8988T (cell line): ENCODE measurements at places on chromosomes 5 and 9.

DNA sequence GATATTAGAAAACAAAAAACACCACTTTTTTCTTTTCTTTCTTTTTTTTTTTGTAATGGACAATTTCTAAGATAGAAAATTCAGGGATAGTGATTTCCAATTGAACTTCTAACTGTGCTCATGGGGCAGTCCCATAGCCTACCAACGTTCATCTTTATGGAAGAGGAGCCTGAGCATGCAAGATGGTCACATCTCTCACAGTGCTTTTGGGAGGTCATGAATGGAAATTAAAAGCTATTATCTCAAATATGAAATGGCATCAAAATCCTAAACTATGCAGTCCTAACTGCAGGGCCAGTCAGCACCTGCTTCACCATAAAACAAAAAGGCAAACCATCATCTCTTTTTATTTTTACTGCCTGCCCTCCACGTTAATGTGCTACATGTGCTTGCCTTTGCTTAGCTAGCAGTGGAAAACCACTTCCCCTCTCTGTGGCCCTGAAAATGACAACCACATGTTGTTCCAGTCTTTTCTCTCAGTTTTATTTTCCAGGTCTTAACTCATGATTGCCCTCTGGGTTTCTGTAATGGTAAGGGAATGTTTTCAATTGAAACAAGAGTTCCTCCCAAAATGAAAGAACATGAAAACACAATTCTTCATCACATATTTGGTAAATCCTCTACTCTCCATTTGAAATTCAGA lies 16.7 kb downstream of the IFNB1 start:
- no peak for DNase-seq

DNA sequence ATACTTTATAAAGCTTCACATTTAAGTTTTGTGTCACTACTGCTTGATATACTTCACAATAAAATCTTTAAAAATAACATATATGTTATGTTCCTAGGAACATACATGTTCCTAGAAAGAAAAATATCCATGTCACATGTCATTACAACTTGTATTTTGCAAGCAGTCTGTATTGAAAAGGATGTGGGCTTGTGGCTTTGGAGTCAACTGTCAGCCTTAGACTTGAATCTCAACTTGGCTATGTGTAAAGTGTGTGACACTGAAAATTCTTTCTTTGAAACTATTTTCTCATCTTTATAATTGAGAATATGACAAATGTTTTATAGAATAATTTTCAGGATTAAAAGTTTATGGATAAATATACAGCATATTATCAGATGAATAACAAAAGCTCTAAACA lies 273.1 kb downstream of the KIAA0825 start:
- DNase-seq: no peak

DNA sequence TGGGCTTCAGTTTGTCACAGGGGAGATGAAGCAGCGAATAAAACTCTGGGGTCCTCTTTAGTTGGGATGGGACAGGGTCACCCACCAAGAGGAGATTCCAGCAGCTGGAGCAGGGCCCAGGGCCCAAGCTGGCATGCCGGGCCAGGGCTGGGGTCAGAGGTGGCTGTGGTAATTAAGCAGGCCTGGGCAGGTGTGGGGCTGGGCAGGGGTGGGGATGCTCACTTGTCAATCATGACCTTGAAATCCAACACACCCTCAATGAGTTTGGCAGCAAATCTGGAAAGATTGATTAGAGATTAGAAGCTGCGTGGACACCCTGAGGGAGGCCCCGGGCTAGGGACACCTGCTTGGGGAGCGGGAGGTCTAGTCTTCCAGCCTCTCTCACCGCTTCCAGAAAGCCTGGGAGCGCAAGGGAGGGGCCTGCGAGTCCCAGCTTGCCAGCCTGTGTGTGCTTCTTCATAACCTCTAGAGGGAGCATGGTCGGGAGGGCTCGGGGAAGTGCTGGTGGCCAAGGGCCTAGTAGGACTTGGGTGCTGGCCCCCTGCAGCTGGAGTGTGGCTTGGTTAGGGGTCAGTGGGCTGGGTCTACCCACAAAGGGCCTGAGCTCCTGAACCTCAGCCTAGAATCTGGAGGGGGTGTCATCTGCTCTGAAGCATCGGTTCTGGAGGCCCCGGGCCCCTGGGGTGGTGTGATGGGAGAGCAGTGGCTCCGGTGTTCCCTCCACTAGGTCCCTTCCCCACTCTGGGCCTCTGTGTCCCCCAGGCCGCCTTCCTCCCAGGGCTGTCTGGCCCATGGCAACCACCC lies 7.6 kb downstream of the CRAT start:
- peak; percentile 89 for DNase-seq

DNA sequence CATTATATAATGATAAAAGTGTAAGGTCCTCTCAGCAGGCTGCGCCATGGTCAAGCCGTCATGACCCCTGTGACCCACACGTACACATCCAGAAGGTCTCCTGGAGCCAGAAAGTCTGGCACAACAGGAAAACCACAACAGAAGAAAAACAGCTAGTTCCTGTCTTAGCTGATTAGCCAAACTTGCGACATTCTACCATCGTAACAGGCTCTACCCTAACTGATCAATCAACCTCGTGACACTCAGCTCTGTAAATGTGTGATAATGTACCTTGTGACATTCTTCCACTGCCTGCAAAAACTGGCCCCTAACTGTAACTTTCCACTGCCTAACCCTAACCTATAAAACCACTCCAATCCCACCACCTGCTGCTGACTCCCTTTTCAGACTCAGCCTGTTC lies 316.4 kb upstream of the TUSC1 start:
- DNase-seq: no peak

DNA sequence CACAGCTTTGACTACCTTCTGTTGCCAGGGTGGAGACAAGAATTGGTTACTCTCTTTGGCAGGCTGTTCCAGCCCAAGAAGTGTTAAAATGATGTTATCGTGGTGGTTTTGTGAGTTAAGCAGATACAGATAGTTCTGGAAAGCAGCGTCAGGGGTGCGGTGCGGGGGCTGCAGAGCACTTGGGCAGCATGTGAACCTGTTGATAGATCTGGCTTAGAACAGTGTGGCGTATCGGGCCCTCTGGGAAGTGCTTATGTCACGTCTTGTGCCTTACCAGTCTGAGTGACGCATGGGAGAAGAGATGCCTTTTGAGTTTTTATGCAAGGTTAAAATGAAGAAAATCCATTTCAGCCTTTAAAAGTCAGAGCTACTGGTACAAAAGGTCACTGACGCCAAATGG lies 152.5 kb downstream of the PRKACG start:
- DNase-seq: no peak

DNA sequence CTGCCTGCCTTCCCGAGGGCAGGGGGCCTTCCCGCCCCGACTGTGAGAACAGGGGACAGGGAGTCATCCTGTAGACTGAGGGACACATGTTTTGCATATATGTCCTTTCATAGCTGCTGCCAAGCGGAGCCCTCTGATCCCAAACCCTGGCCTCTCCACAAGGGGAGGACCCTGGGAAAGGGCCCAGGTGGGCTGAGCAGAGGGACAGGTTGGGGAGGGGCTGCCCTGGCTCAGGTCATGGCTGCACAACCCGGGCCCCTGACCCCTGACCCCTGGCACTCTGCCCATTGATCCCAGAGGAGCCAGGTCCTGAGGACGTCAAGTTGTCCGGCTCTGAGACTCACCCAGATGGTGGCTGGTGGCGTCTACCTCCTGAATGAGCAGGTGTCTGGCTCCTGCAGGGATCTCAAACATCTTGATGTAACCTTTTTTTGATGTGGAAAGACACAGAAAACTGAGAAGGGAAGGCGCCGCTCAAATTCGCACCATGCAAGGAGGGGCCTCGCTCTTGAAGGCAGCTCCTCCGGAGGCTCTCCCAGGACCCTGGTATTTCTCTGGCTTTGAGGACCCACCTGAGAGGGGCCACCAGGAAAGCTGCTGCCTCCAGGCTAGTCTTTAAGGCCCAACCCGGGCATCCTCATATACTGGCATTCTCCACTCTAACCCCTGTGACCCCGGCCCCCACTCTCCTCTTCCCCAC lies 71.9 kb downstream of the ZNF354C start:
- DNase-seq: no peak

- DNase-seq: no peak
Observed at GRCh38 chr5:145854651-145855258, 18.1 kb downstream of the GRXCR2 start.

- no peak for DNase-seq
Observed at GRCh38 chr9:128206916-128207910, 4.0 kb downstream of the DNM1 start.

DNA sequence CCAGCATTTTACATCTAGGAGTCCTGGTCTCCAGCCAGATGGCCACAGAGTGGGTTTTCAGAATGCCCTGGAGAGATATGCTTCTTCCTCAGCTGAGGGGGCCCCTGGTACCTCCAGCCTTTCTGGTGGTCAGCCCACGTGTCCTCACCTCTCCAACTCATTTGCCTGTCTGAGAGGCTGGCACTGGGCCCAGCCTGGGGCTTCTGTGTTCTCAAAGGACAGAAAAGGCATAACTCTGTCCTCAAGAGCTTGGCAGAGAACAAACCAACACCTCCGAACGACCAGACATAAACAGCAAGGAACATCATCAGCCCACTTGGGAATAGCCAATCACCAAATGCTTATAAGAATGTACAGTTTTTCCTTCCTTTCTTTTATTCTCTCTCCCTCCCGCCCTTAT lies 17.1 kb downstream of the ENG start:
- no peak for DNase-seq

- no peak for DNase-seq
Observed at GRCh38 chr5:38515092-38515491, 41.4 kb downstream of the LIFR start.

- peak; percentile 74 for DNase-seq
Observed at GRCh38 chr5:757931-758697, 26.4 kb downstream of the ZDHHC11B start.

- DNase-seq: no peak
Observed at GRCh38 chr5:156846914-156847313, 3.2 kb upstream of the PPP1R2B start.

DNA sequence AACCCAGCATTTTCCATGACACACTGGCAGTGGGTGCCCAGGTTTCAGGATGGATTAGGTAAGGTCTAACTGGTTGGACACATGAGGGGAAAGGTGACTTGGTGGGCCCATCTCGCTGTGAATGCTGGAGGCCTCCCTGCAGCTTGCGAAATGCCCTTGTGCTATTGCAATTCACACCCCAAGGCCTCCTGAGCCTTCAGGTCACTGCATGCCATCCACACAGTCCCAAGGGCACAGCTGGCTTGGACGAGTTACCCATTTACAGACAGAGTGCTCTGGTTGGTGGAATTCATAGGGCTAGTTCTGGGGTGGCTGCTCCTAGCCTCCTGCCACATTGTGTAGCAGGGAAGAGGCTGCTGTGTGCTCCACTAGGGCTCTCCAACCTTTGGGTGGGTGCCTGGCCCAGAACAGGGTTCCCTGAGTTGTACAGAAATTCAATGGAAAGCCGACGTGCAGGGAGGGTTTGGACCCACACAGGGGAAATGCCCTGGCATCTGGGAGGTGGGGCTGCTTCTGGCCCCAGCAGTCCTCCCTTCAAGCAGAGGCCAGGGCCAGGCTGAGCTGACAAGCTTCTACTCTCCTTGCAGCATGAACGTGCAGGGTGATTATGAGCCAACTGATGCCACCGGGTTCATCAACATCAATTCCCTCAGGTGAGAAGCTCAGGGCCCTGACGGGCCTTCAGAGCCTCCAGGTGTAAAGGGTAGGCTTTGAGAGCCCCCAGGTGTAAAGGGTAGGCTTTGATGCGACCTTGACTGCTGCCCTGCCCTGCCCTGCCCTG lies 54.3 kb downstream of the ASS1 start:
- DNase-seq: no peak

GRCh38 chr5:32358611-32359010 lies 45.9 kb upstream of the MTMR12 start:
- no peak for DNase-seq

GRCh38 chr5:168311061-168311566 lies 19.7 kb downstream of the WWC1 start:
- DNase-seq: no peak

DNA sequence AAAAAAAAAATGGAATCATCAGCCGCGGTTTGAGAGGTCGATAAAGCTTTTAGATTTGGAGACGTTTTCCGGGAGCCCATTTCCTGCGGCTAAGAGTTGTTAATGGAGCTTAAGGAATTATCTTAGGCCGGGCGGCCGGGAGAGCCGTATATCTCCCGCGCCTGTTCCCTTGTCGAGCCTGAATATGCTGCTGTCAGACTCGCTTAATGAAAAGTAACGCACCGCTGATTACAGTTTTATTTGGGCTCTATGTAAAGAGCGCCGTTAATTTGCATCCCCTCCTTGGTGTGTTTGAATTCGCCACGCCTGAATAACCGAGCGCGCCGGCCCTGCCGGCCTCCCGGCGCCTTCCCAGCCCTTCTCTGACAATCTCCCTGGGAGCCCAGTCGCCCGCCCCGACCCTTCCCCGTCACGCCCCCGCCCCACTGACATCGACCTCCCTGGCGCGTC lies 7.9 kb downstream of the IRX4 start:
- DNase-seq: no peak

DNA sequence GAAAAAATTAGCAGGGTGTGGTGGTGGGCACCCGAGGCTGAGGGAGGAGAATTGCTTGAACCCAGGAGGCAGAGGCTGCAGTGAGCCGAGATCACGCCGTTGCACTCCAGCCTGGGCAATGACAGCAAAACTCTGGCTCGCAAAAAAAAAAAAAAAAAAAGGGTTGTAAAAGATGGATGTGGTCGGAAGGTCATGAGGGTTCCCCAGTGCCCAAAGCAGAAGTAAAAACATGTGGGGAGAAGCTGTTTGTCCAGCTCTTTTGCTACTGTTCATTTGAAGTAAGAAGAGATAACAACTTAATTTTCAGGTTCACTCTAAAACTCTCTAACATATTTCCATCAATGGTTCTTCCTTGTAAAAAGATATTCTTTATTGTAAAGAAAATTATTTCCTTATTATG lies 57.1 kb upstream of the GOLPH3 start:
- no peak for DNase-seq

- DNase-seq: no peak
Observed at GRCh38 chr5:73726606-73727231, 100.7 kb downstream of the ARHGEF28 start.

DNA sequence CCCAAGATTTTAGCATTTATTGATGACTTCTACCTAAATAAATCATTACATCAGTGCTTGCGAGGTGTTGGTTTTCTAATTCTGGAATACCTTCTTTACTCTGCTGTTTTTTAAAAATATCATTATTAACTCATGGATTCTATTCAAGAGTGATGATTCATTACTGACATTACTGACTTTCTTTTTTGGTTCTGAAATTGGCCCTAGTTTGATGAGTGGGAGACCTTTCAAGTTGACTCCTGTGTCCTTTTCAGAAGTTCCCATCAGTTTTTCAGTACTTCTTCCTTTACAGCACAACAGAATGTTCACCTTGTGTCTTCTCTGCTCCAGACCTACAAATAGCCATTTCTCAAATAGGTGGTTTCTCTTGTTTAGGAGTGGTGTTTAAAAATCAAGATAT lies 114.1 kb downstream of the PCSK5 start:
- no peak for DNase-seq

- no peak for DNase-seq
Observed at GRCh38 chr5:159825551-159826051, 90.7 kb upstream of the ADRA1B start.

- DNase-seq: no peak
Observed at GRCh38 chr5:147248561-147248960, 13.7 kb downstream of the STK32A start.

DNA sequence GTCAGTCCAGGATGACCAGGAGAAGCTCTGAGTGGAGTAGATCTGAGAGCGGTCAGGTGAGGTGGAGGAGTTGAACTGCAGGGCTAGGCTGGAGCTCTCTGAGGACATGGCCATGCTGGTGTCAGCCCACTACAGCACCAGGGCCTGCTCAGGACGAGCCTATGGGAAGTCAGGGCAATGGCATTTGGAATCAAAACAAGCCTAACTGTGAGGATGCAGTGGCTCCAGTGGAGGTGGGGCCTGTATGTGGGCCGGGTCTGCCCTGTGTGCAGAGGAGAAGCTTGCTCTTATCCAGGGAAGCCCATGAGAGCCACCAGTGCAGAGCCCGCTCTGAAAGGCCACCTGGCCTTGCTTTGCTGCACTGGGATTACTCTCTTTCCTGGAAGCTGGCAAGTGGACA lies 11.1 kb downstream of the CXCL14 start:
- no peak for DNase-seq
